ENCODE measurements at places on chromosomes 3 and 15.

DNA sequence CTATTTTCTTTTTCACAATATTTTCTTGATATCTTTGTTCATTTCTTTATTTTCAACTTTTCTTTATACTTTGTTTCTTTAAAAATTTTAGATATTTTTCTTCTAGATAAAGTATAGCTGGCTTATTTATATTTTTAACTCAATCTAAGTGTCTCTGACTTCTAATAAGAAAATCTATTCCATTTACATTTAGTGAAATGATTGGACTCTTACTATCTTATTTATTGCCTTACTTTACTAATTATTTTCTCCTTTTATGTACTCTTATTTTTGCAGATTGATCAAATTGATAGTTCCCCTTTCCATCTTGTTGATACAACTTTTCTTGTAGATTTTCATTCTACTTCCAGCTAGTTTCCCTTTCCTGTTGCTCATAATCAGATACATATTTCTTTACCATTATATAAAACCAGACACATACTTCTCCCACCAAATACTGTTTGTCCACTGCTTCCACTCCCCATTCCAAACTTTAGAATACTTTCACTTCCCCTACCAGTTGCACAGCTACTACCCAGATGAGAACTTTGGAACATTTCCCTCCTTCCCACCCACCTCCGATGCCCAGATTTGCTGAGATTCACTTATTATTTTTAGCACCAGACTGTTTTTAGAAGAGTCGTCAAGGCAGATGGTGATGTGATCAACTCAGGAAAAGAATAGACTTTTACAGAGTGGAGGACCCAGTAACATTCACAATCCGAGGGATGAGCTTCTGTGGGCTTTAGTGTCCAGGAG lies 151.5 kb downstream of the LIPC start:
- DNase-seq = no peak

GRCh38 chr3:187695449-187695848 lies 6.9 kb downstream of the RTP2 start:
- DNase-seq = no peak

DNA sequence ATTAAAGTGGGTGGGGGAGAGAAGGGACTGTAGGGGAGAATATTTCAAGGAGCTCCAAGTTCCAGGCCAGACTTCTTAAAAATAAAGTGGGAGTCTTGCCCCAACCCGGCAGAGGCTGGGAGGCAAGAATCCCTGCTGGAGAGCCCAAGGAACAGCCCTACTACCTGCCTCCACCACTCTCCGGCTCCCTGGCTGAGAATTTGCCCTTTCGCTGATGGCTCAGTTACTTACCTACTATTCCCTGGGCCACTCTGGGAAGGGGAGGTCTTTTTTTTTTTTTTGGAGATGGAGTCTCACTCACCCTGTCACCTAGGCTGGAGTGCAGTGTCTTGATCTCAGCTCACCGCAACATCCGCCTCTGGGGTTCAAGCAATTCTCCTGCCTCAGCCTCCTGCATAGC lies 15.5 kb downstream of the MYL3 start:
- no peak for DNase-seq

- DNase-seq = no peak
Measured at GRCh38 chr15:34439878-34440277, 2.3 kb upstream of the GOLGA8A start.

DNA sequence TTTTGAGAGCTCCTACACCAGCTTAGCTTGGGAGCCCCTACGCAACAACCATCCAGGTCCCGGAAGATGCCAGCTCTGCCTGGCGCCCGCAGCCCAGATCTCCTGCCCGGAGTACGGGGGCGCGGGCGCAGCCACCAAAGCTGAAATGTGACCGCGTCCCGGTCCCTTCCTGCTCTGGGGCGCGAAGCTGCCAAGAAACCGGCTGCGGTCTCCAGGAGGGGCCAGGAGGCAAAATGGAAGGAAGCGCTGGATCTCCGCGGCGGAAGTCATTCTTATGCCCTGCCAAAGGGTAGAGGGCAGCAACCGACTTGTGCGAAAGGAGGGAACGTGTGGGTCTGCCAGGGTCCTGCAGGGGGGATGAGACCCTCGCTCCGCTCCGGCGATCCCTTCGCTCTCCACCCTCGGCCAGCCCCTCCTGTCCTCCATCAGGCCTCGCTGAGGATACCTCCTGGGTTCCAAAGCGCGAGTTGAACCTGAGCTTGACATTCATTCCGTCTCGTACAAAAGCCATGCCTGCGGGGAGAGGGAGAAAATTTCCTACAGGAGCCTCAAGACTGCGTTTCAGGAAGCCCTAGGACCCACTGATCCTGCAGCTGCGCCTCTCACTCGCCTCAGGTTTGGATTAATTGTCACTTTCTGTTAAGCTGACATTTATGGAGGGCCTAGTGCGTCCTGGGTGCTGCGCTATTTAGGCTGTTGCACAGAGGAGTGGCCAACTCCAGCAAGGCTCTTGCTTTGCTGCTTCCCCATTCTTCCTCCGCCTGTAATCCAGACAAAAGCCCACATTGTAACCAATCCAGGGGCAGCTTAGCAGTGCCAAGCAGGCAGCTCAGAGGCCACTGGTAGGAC lies 98.3 kb upstream of the VGLL3 start:
- DNase-seq = no peak

All from stimulated activated CD4-positive, alpha-beta T cell treated with anti-CD3 and anti-CD28 coated beads, Interleukin-12 subunit alpha, Interleukin-12 subunit beta, amount 100 ng/mL, for 4 hours (primary cell).